ENCODE measurements at places on chromosomes 7 and 10.
A peak's percentile ranks its signal among the peaks of the same experiment; 100 is the strongest.

- H3K27ac ChIP-seq, result no peak overlapping the region
- H3K36me3 ChIP-seq, result no peaks in the 10 kb centered on the region
- no peaks in the 10 kb centered on the region for H3K27me3 ChIP-seq
- H3K4me1 ChIP-seq, result no peaks in the 10 kb centered on the region
- no peak for DNase-seq
Measured at GRCh38 chr10:51416494-51416893, 282.9 kb downstream of the CSTF2T start.

GRCh38 chr10:53052521-53053164 is 280.1 kb upstream of the MBL2 start:
- H3K27me3 ChIP-seq, result no peaks in the 10 kb centered on the region
- H3K4me3 ChIP-seq, result no peak overlapping the region
- no peak for DNase-seq
- H3K4me1 ChIP-seq, result no peaks in the 10 kb centered on the region
- no peaks in the 10 kb centered on the region for H3K36me3 ChIP-seq

DNA sequence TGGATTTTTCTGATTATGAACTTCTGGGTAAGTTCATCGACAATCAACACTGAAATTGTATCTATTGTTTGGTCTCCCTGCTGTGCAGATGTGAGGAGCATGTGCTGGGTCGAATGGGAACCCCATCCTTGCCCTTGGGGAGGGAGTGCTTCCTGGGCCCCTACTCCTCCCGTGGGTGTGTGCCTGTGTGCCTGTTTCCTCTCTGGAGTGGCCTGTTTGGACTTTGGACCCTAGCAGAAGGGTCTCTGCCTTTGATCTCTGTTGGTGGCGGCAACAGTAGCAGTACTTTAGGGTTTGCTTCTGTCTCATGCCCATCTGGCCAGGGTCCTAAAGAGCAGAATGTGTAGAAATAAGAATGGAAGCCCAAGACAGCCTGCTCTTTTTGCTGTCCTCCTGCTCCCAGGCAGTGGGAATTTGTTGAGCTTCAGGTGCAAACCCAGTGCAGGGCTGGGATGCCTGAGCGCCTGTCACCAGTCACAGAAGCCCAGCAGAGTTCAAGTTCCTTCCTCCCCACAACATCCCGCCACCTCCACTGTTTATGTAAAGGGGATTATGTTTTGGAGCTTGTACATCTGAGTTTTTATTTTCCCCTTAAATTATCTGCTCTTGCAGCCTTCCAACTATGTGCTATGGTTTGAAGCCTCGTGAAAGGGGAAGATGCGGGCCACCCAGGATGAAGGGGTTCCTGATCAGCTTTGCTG is 1.5 kb upstream of the TACR2 start:
- H3K27me3 ChIP-seq, result no peaks in the 10 kb centered on the region
- H3K4me1 ChIP-seq, result no peaks in the 10 kb centered on the region
- no peak overlapping the region for H3K27ac ChIP-seq

- H3K36me3 ChIP-seq, result no peaks in the 10 kb centered on the region
- no peaks in the 10 kb centered on the region for H3K27me3 ChIP-seq
- DNase-seq, result peak; percentile 5
- H3K4me3 ChIP-seq, result no peak overlapping the region
- H3K27ac ChIP-seq, result peak overlapping the region; percentile 93
Measured at GRCh38 chr10:35194906-35195305, 68.3 kb downstream of the CREM start.

- no peaks in the 10 kb centered on the region for H3K36me3 ChIP-seq
- DNase-seq, result no peak
- H3K27me3 ChIP-seq, result no peaks in the 10 kb centered on the region
- no peak overlapping the region for H3K27ac ChIP-seq
- no peaks in the 10 kb centered on the region for H3K4me1 ChIP-seq
- H3K4me3 ChIP-seq, result no peak overlapping the region
Measured at GRCh38 chr10:132149917-132150316, 36.8 kb upstream of the DPYSL4 start.

DNA sequence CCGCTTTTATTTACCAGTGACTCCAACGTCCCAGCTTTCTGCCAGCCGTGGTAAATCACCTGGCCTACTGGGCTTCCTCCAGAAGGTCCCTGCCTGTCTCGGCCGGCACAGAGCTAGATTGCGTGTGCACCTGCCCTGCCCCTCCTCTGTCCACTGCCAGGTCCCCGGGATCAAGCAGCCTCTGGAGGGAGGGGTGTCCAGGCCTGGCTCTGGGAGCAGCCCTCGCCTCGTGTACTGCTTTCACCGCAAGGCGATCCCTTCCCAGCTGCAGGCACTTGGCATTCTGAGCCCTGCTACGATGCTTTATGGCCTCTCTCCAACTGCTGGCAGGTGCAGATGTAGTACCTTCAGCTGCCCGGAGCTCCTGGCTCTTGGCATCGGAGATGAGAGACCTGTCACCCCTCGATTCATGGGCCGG is 7.4 kb downstream of the SLC29A3 start:
- H3K27ac ChIP-seq, result no peak overlapping the region
- DNase-seq, result no peak
- H3K27me3 ChIP-seq, result no peaks in the 10 kb centered on the region
- H3K36me3 ChIP-seq, result no peaks in the 10 kb centered on the region
- no peaks in the 10 kb centered on the region for H3K4me1 ChIP-seq

- H3K27ac ChIP-seq, result no peak overlapping the region
- H3K36me3 ChIP-seq, result no peaks in the 10 kb centered on the region
- no peaks in the 10 kb centered on the region for H3K27me3 ChIP-seq
- H3K4me3 ChIP-seq, result no peak overlapping the region
- H3K4me1 ChIP-seq, result no peaks in the 10 kb centered on the region
Measured at GRCh38 chr7:120677535-120677934, 180.4 kb downstream of the TSPAN12 start.

DNA sequence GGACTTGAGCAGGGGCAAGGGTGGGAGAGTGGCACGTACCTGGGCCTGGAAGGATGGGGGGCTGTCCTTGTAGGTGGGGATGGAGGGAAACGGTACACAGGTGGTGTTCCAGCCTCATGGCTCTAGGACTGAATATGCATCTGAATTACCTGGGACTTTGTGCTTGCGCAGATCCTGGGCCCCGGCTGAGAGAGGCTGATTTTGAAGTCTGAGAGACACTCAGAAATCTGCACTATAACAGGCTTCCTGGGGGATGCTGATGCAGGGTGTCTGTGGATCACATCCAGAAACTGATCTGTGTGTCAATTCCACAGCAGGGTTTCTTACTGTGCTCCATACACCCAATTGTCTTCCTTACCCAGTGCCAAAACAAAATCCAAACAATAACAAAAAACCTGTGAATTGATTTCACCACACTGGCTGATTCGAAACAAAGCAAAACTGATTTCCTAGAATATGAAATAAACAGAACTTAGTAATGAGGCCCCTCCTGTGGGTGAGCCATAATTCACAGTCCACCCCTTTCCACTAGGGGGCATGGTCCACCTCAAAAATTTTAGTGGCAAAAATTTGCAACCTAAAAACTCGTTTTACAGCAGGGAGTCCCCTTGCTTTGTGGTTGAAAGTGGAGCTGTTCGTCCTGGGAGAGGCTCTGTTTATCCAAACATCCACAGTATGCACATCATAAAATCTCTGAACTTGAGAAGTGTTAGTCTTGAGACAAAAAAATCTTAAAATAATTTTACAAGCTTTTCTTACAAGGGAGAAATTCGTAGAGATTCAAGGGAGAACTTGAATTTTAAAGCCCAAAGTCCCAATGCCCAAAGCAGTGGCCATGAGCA is 32.0 kb upstream of the PLEKHA1 start:
- peak; percentile 47 for DNase-seq
- H3K36me3 ChIP-seq, result no peaks in the 10 kb centered on the region
- H3K27ac ChIP-seq, result peak overlapping the region; percentile 54

DNA sequence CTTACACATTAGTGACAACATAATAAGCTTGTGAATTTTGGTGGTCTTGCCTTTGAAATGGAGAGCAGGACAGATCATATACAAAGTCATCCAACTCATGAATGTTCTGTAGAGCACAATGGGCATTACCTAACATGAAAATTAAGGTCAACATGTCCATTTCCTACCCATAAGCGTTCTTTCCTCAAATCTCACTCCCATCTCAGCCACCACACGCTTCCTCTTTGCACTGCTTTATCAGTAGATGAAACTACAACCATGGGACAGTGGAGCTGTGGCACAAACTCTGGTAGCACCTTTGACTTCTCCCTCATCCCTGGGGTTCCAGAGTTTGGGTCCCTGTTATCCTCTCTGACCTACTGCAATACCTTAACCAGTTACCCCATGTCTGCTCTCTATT is 2.2 kb downstream of the PON2 start:
- no peaks in the 10 kb centered on the region for H3K36me3 ChIP-seq
- no peaks in the 10 kb centered on the region for H3K27me3 ChIP-seq
- DNase-seq, result no peak
- no peak overlapping the region for H3K4me3 ChIP-seq
- H3K4me1 ChIP-seq, result peaks cover 17% of the 10 kb centered on the region

GRCh38 chr7:124924906-124925305 is 4.7 kb downstream of the POT1 start:
- no peaks in the 10 kb centered on the region for H3K27me3 ChIP-seq
- DNase-seq, result no peak
- H3K27ac ChIP-seq, result no peak overlapping the region
- H3K36me3 ChIP-seq, result no peaks in the 10 kb centered on the region

DNA sequence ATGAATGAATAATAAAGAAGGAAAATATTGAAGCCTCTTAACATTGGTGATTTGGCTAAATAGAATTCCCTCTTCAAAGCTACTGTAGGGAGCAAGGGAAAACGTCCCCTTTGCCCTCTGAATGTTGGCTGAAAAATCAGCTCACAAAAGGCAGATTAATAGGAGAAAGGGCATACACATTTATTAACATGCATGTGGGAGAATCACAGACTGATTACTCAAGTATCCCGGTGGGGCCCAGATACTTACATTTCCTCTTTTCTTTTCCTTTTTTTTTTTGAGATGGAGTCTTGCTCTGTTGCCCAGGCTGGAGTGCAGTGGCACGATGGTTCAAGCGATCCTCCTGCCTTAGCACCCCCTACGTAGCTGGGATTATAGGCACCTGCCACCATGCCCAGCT is 68.5 kb downstream of the HK1 start:
- peaks cover 13% of the 10 kb centered on the region for H3K4me1 ChIP-seq
- H3K36me3 ChIP-seq, result no peaks in the 10 kb centered on the region
- H3K27me3 ChIP-seq, result no peaks in the 10 kb centered on the region
- DNase-seq, result no peak

Measured in body of pancreas (tissue), 4 donors.